ENCODE measurements at places on chromosomes 2 and 18.

DNA sequence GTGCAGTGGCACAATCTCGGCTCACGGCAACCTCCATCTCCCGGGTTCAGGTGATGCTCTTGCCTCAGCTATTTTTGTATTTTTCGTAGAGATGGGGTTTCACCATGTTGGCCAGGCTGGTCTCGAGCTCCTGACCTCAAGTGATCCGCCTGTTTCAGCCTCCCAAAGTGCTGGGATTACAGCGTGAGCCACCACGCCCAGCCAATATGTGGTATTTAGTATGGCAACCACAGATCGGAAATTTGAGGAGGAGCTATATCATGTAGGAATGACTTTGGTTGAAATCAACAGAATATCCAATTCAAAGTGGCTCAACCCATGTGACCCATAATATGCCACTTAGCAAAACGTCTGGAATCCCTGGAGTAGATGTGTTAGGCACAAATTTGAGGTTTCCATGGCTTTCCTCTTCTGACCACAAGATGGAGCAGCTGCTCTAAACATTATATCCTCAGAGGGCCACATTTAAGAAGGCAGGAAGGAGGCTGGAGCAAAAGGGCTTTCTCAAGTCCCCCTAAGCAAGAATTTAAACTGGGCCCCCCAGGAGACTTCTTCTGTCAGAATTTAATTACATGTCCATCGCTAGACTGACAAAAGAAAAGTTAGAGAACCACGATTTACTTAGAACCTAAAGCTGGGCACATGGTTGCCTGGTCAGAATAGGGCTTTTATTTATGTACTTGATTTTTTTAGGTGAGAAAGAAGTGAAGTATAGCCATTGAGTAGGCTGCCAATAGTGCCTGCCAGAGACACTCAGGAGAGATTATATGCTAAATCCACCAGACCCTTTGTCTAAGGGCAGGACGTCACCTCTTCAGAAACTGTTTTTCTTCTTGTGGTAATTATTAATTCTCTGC, 49.6 kb upstream of the ITSN2 start:
- DNase-seq = peak; percentile 70

DNA sequence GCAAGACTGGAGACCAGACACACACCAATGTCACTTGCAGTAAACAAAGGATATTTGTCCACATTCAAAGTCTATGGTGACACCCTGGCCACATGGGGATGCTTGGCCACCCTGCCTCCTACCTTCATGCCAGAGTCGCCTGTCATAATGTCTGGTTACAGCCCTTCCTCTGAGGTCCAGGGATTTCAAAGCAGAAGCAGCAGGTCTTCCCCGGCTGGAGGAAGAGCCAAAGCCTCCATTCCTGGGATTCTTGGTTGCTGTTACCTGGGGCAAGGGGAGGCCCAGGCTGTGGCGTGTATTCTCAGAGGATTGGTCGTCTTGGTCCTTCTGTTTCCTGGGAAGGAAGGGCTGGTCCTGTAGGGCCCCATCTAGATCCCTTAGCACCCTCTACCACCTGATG, 2.3 kb upstream of the ALPP start:
- no peak for DNase-seq

GRCh38 chr2:161136696-161137324, 23.4 kb upstream of the TANK start:
- DNase-seq = peak; percentile 98

- peak; percentile 51 for DNase-seq
These were observed 31.2 kb upstream of the GALM start for GRCh38 chr2:38634684-38635083.

DNA sequence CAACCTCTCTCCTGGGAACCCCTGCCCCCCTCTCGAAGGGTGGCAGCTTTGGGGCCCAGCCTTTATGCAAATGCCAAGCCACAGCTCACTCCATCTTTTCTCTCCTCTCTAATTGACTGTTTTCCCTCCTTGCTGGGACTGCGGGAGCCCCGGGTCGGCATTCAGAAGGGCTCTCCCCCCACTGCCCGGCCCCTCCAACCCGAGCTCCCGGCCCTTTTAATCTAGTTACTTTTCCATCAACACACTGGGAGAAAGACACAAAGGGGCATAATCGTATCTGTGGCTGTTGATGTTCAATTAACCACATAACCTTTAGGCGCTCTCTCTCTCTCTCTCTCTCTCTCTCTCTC, 95.4 kb downstream of the INHBB start:
- DNase-seq = no peak

DNA sequence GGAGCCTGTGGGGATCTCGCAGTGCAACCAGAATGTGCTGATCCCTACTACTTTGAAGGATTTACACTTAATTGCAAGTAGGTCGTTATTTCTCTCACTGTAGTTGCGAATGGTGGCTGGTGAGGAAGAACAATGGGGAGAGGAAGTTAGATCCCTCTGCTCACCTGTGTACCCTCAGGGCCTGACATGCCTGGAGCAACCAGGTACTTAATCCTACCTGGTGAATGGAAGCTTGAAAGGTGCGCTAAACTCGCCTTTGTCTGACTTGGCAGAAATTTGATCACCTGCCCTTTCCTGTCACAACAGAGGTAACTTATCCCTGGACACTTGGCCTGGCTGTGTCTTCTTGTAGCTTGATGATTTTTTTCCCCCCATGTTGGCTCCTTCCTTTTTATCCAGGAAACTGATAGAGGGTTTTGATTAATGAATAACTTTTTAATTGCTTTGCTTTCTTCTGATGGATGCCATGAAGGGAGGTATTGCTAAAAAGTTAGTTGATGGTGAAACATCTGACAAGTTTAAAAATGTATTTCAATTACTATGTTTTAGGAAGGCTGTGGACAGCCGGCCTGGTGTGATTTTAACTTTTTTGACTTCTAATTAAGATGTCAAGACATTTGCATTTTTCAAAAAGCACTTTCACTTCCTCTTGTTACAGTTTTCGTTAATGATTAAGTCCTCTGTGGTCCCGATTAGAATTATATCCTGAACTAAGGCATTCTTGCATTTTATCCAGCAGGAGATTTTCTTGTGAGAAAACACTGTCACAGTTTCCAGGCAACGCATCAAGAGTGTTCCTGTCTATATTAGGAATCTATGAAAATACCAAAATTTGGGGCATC, 9.2 kb downstream of the SGPP2 start:
- peak; percentile 33 for DNase-seq

DNA sequence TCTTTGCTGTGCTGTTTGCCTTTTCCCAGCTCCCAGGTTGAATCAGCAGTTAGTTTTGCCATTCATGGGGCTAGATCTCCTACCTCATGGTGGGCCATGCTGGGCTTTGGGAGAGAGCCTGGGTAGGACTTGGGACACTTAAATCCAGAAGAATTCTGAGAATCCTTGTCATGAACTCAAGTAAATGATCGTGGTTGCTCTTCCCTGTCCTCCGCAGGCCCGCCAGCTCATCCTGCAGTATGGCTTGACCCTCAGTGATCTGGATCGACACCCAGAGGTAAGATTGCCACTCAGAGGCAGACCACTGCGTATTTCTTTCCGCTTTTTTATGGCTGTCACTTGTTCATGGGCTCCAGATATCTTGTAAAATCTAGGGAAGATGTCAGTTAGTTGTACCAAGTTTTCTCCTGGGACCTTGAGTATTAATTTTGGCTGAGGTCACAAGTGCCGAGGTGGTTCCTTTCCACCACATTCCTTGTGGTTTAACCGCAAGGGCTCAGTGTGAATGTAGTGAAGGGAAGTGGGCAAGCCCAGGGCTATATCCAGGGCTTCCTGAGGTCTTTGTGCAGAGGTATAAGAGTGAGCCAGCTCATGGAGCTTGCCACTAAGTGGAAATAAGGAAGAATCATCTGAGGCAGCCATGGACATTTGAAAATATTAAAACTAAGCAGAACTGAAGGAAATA, 37.7 kb downstream of the RPIA start:
- DNase-seq = no peak

GRCh38 chr2:9657083-9657482, 26.3 kb upstream of the YWHAQ start:
- DNase-seq = no peak

GRCh38 chr18:79383388-79384056, 12.2 kb upstream of the NFATC1 start:
- DNase-seq = no peak

- no peak for DNase-seq
These were observed 41.4 kb upstream of the CTDP1 start for GRCh38 chr18:79637921-79638909.

- DNase-seq = no peak
These were observed 143.1 kb upstream of the ZNF236 start for GRCh38 chr18:76679259-76679658.

DNA sequence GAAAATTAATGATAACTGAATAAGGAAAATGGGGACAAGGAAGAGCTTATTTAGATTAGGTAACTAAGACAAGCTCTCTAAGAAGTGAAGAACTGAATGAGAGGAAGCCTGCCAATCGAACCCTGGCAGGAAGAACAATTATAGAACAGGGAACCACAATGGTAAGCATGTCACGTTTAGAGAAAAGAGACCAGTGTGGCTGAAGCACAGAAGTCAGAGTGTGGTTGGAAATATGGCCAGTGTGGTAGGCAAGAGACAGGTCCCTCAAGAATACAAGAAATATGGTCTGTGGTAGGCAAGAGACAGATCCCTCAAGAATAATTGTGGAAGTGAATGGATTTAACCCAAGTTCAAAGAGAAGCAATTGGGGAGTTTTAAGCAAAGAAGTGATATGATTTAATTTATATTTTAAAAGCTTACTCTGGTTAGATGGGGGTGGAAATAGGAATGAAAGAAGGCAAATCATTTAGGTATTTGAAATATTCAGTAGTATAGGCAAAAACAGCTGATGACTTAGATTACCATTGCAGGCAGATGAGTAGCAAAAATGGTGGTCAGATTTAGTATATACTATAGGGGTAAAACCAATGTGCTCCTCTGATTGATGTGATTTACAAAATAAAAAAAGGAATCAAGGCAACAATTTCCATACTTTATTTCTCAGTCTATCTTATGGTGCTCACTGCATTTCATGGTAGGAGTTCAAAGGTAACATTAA, 38.8 kb upstream of the ERMN start:
- no peak for DNase-seq

DNA sequence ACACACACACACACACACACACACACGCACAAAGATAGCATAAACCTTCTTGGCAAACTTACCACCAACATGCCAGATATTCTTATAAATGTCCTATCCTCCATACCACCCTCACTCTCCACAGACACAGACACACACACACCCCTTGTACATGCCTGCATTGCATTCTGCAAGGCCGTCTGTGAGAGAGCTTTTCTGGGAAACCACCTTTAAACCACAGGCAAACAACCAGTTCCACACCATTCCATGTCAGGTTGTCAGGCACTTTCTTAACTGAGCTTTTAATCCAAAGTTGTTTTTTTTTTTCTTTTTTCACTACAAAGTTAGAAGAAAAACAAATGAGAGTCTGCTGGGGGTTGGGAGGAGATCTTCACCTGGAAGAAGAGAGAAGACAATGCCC, 221.1 kb downstream of the C1D start:
- DNase-seq = no peak

DNA sequence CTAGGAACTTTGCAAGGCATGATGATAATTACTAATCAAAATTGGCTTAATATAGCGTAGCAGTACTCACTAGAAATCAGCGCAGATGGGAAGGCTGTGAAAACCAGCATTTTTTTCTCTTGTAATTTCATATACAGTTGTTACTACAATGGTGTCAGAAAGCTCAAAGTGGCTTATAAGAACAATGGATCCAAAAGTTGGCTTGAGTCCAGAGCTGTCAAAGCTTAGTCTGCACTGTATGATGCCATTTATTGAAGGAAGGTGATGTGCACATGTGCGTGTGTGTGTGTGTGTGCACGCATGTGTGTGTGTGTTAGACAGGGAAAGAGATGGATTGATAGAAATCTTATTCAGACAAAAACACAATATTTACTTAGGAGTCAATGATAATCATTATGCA, 341.3 kb downstream of the TGIF1 start:
- no peak for DNase-seq

DNA sequence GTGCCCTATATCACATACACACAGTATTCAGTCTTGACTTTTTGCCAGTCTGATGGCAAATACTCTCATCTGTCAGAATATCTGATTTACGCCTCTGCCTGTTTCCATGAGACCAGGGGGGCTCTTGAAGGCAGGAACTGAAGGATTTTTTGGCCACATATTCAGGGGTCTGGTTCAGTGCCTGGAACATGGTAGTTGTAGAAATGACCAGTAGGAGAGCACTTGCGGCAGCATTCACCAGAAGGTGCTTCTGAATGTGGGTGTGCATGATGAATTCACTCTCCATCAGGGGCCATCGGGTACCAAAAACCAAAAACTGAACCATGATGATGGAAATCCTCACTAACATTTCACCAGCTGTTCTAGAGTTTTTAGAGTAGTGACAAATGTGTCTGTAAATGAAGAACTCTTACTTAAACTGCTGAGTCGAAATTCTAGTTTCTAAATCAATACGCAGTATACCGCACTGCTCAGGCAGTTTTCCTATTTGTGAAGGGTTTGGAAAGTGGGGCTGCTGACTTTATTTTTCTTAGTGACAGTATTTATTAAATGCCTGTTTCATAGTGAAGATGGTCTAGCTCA, 54.6 kb downstream of the MERTK start:
- no peak for DNase-seq

- DNase-seq = no peak
These were observed 398.8 kb upstream of the TRIB2 start for GRCh38 chr2:12317814-12318426.

DNA sequence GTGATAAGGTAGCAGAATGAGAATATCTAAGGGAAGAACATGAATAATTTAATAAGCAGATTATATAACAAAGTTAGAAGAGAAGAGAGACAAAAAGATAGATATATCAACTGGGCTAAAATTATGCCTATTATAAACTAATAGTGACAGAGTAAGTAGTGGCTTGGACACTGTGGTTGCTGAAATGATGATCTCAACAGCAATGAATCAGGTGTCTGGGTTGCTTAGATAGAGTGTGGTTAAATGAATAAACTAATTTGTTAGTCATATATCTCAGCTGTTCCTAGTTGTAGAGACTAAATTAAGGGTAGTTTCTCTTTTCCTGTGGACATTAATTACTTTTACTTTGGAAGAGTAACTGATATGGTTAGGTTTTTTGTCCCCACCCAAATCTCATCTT, 1485.4 kb upstream of the CELF4 start:
- DNase-seq = no peak

DNA sequence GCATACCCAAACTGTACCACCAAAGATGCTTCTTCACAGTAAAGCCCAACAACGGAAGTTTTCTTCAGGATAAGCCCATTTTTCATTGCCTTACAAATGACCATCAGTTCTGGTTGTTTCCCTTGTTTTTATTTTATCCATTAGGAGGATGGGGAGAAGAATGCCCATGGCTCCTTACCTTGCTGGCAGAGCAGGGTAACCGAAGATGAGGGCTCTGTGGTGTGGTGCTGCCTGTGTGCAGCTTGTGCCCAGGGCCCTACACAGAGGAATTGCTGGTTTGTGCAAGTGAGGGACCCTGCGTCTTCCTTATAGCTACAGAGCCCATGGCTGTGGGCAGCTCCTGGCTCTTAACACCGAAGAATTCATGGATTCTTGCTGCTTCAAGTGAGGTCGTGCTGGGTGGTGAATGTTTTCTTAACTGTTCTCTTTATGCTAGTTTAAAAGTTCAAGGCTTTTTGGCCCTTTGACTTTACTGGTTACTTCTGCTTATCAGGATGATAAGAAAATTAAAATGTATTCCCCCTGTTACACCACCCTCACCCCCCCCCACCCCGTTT, 110.6 kb downstream of the MAP4K4 start:
- no peak for DNase-seq

Measured in suppressor macrophage treated with lipopolysaccharide for 1 hour (primary cell).